NCI-H1105 treated with DMSO at 0.1 percent for 48 hours (cell line): ENCODE measurements at places on chromosomes 11 and 22.

- DNase-seq, result no peak
Measured at GRCh38 chr11:68813773-68814172, 27.9 kb downstream of the CPT1A start.

GRCh38 chr11:69398529-69399492, 82.7 kb upstream of the LINC01488 start:
- DNase-seq, result no peak

- DNase-seq, result no peak
Measured at GRCh38 chr11:587978-588380, 11.7 kb downstream of the PHRF1 start.

DNA sequence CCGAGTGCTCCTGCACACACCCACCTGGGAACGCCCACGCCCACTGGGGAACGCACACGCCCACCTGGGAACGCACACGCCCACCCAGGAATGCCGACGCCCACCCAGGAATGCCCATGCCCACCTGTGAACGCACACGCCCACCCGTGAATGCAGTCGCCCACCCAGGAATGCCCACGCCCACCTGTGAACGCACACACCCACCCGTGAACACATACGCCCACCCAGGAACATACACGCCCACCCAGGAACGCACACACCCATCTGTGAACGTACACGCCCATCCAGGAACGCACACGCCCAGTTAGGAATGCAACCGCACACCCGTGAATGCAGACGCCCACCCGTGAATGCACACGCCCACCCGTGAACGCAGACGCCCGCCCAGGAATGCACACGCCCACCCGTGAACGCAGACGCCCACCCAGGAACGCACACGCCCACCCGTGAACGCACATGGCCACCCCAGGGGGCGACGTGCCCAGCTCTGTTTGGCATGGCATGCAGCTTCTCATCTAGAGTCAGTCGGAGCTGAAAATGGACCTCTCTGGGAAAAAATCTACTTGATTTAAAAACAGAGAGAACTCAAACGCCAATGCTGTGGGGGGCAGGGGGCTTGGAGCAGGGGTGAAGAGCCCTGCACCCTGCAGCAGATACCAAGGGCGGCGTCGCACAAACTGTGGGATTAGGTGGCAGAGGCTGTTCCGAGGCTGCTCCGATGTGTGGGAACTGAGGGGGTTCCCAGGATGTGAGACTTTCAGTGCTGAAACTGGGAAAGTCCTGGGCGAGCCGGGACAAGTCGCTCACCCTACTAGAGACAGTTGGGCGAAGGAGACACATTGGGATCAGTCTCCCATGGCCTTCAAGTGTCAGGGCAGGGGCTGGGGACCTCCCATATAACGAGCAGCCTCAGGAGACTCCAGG, 83.3 kb downstream of the MYEOV start:
- peak; percentile 1 for DNase-seq

- no peak for DNase-seq
Measured at GRCh38 chr22:43550024-43550620, 138.3 kb downstream of the MPPED1 start.

DNA sequence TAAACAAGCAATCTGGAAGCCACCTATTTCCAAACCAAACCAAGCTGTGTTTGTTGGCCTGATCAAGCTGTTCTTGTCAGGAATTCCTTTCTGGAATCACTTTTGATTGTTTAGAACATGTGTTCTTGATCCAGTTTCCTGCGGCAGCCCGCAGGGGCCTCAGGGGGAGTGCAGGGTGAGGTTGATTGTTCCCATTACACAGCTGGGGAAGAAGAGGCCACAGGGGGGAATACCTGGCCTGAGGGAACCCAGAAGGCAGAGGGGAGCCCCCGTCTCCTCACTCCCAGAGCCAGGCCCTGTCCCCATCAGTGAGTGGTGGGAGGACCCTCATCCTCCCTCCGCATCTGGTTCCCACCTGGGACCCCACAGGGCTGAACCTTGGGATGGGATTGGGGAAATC, 4.2 kb downstream of the MRGPRD start:
- DNase-seq, result no peak

DNA sequence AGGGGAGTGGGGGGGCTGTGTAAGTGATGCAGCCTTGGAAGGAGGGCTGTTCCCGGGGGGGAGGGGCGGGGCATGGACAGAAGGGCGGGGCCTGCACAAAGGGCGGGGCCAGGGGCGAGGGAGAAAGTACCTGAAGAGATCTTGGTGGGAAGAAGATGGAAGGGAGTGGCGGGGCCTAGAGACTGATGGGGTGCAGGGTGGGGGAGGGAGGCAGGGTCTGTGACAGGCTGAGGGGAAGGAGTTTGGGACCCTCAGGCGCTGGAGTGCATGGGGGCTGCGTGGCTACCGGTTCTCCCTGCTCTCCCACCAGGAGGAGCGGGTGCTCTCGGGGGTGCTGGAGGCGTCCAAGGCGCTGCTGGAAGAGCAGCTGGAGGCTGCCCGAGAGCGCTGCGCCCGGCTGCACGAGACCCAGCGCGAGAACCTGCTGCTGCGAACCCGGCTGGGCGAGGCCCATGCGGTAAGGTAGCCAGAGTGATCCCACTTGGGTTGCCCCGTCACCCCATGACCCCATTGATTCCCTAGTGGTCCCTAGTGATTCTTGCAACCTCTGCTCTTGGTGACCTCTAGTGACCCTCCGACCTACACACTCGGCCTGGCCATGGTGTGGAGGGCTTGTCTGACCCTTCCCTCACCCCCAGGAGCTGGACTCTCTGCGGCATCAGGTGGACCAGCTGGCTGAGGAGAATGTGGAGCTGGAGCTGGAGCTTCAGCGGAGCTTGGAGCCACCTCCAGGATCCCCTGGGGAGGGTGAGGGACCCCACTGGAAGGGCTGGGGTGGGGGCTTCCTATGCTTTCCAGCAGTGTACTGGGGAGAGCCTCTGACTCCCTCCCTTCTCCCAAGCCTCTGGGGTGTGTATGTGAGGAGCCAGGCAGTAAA, 3.1 kb downstream of the CCDC88B start:
- DNase-seq, result peak; percentile 51

GRCh38 chr11:68763181-68763721, 11.9 kb upstream of the TESMIN start:
- no peak for DNase-seq

GRCh38 chr11:69956669-69957190, 121.4 kb upstream of the ANO1 start:
- DNase-seq, result no peak

DNA sequence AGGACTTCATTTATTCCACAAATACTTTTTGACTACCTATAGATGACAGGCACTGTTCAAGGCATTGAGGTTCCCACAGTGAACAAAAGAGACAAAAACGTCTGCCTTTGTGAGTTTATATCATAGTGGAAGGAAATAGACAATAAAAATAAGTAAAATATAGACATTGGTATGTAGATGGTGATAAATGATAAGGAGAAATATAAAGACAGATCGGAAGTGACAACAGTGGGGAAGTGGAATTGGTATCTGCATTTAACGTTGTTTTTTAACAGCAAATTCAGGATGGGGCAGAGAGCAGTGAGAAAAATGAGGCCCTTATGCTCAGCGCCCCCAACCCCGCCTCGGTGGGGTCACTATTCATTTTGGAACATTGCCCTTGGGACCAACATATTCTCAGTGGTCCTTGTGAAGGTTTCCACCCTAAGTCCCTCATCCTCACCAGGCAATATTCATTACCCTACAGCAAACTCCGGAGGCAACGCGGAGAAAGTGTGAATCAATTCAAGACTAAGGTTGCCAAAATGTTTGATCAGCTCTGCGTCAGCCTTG, 627 bp upstream of the PEX26 start:
- no peak for DNase-seq

DNA sequence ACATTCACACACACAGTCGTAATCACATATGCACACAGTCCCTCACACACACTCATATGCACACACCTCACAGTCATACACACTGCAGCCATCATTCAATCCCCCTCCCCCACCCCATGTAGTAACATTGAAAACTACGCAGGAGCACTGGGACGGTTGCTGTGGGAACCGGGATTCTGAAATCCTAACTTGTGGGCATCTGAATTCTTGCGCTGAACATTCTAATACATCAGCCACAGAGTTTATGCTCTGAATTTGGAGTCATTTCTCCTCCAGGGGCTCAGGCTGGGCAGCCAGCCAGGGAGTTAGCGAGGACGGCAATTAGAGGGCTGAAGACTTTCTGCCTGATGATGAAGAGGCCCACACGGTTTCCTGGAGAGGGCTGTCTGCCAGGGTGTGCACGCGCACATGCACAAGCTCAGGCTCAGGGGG, 32.7 kb downstream of the CD6 start:
- peak; percentile 74 for DNase-seq

GRCh38 chr11:133346137-133346536, 186.2 kb downstream of the OPCML start:
- DNase-seq, result no peak

- DNase-seq, result no peak
Measured at GRCh38 chr11:104531075-104531474, 367.1 kb upstream of the PDGFD start.

DNA sequence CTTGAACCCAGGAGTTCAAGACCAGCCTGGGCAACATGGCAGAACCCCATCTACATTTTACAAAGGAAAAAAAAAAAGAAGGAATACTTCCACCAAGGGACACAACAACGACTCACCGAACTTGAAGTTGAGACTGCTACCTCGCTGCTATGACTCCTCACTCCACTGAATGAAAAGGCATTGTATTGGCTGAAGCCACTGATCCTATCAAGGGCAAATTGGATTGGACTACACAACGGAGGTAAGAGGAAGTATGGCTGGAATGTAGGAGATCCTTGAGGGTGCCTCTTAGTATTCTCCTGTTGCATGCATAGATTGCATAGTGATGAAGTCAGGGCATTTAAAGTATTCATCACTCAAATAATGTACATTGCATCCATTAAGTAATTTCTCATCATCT, 97.9 kb downstream of the CWF19L2 start:
- DNase-seq, result no peak

GRCh38 chr11:131824771-131825170, 454.4 kb downstream of the NTM start:
- DNase-seq, result no peak

DNA sequence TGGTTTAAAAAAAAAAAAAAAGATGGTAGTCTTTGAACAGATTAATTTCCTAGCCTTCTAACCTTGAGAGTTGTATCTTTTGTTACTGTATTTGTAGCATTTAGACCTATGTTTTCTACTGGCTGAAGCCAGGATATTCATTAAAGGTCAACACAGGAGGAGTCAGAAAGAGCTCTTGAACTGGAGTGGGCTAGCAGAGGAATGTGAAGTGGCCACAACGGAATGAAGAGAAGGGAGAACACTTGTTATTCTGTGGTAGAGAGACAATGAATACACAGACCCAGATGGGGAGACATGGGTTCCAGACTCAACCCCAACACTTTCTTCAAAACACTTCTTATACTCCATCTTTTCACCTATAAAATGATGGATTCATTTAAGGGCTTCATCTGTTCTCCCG, 88.1 kb downstream of the RELT start:
- DNase-seq, result no peak

GRCh38 chr11:23280088-23280487, 419.8 kb upstream of the CCDC179 start:
- no peak for DNase-seq

DNA sequence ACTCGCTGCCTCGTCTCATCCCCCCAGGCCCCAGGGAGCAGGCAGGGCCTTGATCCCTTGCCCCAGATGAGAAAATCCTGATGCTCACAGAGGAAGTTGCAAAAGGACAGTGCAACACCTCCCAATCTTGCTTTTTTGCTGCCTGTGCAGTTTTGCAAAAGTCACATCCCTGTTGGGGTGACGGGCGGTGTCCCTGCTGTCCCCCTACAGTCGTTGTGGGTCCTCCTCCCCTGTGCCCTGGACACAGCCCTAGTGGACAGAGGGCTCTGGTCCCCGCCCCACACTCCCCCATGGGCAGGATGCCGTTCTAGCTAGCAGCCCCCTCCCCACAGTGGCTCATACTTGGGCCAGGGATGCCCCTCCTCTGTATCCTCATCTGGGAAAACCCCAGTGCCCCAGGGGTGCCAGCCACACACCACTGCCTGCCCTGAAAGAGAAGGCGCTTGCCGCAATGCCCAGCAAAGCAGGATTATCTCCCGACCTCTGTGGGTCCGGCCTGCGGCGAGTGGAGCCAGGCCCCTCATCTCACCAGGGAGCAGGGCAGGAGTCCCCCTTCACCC, 18.4 kb upstream of the CTSD start:
- DNase-seq, result no peak

DNA sequence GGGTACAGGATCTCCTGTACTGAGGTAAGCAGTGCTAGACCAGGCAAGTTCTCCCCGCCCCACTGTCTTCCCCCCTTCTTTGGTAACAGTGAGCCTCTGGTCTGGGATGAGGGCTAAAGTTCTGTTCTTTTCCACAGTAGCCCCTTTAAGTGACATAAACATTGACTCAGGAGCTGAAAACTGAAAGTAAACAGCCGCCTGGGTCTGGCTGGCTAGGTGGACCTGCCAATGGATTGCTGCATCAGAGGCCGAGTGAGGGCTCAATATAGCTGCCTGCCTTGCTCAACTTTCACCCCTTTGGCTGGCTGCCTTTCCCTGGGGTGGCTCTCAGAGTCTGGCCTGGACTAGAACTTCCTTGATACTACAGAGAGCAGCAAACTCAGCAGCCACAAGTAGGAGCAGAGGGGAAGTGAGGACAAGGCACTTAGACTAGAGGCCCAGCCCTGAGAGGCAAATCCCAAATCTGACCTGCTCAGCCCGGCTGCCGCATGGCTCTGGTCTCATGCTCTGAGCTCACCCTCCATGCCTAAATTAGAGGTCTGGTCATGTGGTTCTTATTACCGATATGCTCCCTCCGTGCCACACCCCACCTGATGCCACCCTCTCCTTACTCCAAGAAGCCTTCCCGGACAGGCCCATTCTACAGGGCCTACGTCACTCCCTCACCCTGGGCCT, 9.6 kb upstream of the UCP3 start:
- no peak for DNase-seq

DNA sequence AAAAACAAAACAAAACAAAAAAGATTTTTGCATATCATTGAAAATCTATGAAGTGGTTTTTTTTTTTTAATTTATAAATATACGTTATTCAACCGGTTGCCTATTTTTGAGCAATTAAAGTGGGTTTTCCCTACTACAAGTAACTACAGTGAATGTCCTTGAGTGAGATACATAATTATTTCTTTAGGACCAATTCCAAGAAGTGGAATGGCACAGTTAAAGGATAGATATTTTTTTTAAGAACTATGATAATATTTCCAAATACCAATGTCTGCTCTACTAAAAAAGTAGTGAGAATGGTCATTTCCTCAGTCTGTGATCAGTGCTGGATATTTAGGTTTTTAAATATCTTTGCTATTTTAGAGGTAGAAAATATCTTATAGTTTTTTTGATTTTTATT, 118.8 kb downstream of the TEAD1 start:
- no peak for DNase-seq

GRCh38 chr11:77142091-77142975, 14.3 kb downstream of the MYO7A start:
- DNase-seq, result no peak
